NCI-H2081 (cell line): ENCODE measurements at places on chromosomes 4 and X.

DNA sequence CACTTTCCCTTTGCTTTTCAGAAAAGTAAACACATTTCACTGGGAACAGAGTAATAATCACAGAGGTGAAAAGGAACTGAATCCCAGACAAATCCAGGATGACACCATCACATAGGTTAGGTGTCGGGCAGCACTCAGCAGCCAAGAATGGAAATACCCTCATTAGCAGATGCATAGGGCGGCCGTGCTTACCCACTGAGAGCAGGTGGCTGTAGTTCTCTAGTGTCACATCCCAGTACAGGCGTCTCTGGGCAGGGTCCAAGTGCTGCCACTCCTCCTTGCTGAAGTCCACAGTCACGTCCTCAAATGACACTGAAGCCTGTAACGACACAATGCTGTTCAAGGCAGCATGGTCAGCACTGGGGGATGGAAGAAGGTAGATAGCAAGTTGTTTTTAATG, 26.9 kb downstream of the ZNF41 start:
- no peak for DNase-seq

GRCh38 chr4:15914291-15914690, 24.2 kb downstream of the FGFBP1 start:
- no peak for DNase-seq

GRCh38 chr4:36313301-36313700, 31.9 kb downstream of the DTHD1 start:
- DNase-seq = no peak

DNA sequence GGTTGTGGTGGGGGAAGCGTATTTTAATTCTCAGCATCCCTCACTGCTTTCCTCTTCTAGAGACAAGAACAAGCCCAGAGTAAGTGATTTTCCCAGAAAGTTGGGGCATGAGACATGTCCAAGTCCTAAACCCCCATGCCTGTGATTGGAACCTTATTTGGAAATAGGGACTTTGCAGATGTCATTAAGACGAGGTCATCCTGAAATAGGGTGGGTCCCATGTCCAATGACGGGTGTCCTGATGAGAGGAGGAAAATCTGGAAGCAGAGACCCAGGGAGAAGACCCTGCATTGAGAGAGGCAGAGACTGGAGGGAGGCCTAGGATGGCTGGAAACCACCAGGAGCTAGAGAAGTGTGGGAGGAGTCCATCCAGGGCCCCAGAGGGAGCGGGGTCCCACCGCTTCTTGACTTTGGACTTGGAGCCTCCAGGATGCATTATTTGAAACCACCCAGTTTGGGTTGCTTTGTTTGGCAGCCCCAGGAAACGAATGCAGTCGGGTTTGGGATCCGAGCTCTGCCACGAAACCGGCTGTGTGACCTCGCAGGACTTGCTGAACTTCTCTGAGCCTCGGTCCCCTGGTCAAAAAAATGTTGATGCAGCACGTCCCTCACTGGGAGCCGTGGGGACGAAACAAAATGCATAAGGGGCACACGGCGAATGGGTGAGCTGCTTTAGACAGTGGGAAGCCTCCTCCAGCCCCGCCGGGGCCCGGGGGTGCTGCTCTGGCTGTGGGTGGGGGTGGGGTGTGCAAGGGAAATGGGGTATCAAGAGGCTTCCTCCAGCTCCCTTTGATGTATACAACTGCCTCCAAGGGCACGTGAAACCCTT, 113.9 kb downstream of the CPZ start:
- no peak for DNase-seq

GRCh38 chr4:183999435-183999834, 94.3 kb downstream of the STOX2 start:
- no peak for DNase-seq

- DNase-seq = no peak
Measured at GRCh38 chrX:22365460-22365859, 92.7 kb downstream of the CBLL2 start.

GRCh38 chr4:156794863-156795262, 176.7 kb downstream of the PDGFC start:
- DNase-seq = no peak
